ENCODE measurements at places on chromosomes 5 and 9.

DNA sequence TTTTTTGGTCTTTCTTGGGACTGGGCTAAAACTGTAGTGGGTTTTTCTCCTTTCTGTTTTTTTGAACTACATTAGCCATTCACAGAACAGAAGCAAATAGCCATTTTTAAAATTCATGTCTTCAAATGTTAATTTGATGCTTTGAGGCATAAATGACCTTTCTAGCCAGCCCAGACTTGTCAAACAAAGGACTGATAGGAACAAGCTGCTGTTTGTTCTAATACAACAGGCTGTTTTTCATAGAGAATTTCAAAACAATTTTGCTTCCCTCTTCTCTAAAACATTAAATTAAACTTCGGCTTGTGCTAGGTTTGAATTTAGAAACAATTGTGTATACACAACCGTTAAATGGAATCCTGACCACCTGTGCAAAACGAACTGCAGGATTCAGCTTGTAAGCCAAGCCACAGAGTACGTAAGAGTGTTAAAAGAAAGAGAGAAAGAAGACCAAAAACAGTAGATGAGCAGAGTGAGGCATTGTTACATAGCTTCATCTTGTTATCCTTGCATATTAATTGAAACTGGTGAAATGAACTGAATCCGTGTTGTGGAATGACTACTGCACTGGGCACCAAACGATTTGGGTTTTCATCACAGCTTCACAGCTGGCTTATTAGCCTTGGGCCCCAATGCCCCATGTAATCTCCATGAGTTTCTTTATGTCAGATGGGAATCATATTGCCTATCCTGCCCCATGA, 100.0 kb downstream of the ZSWIM6 start:
- DNase-seq, result no peak

- DNase-seq, result no peak
These were observed 4.0 kb upstream of the SLC46A2 start for GRCh38 chr9:112894699-112895098.

DNA sequence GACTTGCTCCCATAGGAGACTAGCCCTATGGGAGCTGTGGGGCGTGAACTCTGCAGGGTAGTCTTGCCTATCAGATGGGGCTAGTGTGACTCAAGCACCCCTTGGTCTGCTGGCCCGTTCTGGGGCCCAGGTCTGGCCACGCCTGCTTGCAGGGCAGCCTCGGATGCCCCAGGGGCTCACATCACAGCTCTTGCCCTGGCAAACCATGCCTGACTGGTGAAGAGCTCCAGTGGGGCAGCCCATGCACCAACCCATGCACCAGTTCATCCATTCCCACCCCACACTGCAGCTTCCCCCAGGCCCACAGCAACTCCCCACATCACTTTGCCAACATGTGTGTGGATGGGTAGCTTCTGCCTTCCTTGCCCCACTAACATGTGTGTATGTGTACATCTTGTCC, 93.9 kb upstream of the PRLR start:
- DNase-seq, result no peak

DNA sequence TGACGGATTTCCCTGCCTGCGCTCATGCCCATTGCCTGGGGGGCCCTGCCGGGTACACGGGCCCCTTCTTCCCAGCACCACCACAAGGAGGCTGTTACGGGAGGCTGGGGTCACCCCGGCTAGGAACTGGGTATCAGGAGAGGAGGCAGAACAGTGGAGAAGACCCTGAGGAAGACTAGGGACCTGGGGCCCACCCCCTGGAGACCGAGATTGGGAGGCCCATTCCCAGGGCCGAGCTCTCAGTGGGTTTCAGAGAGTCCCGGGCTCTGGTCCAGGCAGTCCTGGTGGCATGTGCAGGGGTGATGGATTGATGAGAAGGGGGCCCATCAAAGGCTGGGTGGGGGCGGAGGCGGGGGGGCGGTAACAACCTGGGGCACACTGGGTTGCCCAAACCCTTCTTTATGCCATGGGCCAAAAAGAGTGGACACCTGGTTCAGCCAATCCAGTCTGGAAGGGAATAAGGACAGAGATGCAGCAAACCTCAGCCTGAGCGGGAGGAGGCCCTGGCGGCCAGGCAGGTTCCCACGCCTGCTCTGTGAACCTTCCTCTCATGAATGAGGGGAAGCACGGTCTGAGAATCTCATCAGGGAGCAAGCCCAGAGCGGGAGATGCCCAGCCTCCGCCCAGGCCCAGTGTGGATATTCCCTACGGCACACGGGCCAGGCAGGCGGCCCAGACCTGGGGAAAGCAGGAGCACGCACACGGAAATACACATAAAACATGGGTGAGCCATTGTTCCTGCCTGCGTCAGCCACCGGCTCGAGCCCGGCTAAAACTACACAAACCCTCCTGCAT, 785 bp upstream of the P4HA2 start:
- no peak for DNase-seq

DNA sequence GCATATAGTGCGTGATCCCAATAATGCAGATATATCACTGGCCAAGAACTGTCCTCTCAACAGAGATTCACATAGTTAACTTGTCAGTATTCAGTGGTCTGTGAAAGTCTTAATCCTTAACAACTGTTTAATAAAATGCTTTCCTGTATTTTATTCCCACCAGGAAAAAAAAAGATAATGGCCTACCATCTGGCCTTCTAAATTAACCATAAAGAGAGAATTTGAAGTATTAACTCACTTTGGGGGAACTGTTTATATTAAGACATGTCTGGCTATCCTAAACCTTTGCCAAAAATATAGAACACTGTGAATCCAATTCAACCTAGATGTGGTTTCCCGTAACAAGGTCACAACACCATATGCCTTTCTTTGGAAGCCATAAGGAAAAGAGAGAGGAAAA, 818 bp upstream of the FREM1 start:
- no peak for DNase-seq

DNA sequence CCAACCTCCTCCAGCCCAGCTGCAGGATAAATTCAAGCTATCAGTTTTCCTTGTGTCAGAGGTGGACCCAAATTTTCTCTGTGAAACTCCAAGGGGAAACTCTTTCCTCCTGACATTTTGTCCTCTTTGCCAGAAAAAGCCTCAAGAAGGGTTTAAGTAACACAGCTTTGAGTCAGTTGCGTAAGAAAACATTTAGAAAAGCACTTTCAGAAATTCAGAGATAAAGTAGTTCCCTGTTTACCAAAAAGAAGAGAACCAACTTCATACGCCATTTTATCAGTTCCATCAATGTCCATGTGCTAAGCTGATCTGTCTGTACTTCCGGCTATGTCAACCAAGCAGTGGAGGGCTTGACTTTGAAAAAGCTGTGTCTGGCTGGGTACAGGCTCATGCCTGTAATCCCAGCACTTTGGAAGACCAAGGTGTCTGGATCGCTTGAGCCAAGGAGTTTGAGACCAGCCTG, 19.9 kb upstream of the SUSD1 start:
- no peak for DNase-seq

- no peak for DNase-seq
These were observed 72.8 kb upstream of the COL5A1 start for GRCh38 chr9:134568811-134569210.

- no peak for DNase-seq
These were observed 135.1 kb downstream of the SLC25A46 start for GRCh38 chr5:110873773-110874437.

GRCh38 chr9:115675834-115676233, 477.8 kb upstream of the PAPPA start:
- no peak for DNase-seq

DNA sequence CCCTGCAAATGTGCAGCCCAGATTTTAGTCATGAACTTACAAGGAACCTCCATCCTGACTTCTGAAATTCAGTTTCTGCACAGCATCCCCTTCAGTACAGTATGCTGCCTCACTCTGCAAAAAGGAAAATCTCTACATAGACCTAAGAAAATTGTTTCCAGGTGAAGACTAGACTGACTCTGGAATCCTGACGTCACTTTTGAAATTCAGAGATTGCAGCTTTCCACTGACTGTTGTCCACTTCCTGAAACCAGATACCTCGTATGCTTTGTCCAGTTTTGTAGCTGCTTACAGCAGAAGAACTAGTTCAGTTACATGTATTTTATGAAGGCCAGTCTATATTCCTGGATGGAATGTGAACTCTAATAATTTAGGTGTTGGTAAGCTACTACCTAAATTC, 629.3 kb upstream of the ST8SIA4 start:
- no peak for DNase-seq

DNA sequence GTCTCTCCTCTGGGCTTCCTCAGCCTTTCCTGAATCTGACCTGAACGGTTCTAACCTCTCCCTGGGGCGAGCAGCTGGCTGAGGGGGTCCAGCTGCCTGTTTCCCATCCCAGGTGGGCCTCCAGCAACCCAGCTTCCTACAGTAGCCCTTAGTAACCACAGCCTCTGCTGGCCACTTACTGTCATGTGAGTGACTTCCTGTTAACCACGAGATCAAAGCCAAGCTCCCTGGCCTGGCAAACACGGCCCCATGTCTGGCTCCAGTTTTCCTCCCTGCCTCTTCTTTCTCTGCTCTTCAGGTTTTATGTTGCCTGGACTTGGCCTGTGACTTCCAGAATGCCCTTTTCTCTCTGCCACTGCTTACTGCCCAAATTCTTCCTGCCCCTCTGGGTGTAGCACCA, 47.2 kb upstream of the DAB2IP start:
- DNase-seq, result no peak

DNA sequence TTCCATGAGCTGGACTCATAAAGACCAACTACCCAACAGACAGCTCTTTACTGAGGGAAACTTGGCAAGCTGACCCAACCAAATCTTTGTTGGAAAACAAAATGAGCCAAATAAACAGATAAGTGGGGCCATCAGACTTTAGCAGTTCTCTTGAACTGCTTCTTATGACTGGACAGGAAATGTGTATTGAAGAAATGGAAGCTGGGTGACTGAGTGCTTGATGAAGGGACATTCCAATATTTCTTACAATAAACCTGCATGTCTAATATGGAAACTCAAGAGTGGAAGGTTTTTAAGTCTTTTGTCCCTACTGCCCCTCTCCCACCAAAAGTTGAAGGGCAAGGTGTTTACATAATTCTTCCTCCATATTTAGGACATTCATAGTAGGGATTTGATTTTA, 218.8 kb upstream of the NR4A3 start:
- no peak for DNase-seq

GRCh38 chr5:120533581-120533980, 69.5 kb downstream of the PRR16 start:
- DNase-seq, result no peak

DNA sequence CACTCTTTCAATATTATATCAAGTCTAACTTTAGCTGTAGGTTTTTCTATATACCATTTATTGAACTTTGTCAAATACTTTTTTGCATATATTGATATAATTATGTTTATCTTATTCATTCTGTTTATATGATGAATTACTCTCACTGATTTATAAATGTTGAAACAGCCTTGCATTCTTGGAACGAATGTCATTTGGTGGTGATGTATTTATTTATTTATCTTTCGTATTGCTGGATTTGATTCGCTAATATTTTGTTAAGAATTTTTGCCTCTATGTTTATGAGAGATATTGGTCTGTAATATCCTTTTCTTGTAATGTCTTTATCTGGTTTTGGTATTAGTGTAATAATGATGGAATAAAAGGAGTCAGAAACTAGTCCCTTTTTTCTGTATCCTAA, 563.9 kb downstream of the ANXA1 start:
- DNase-seq, result no peak

DNA sequence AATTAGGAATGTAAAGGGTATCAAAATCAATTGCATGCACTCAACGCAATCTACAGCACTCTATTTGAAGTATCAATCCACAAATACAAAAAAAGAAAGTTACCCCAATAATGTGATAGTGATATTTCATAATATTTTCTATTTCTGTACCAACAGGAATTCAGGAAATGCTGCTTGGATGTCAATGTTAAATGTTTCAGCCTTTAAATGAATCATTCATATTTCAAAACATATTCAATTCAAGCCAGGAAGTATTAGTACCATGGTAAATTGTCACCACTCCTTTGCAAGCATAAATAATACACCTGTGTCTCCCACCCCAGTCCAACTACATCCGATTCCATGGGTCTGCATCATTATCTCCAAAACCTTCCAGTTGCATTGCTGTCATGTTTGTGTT, 1185.5 kb upstream of the CDH18 start:
- DNase-seq, result no peak

- no peak for DNase-seq
These were observed 388 bp downstream of the ANKS6 start for GRCh38 chr9:98795970-98796363.

- no peak for DNase-seq
These were observed 53.9 kb upstream of the ZFR start for GRCh38 chr5:32498484-32498883.

- no peak for DNase-seq
These were observed 52.4 kb downstream of the FBXW11 start for GRCh38 chr5:171953860-171954701.

GRCh38 chr9:18504707-18505106, 30.8 kb downstream of the ADAMTSL1 start:
- DNase-seq, result no peak

DNA sequence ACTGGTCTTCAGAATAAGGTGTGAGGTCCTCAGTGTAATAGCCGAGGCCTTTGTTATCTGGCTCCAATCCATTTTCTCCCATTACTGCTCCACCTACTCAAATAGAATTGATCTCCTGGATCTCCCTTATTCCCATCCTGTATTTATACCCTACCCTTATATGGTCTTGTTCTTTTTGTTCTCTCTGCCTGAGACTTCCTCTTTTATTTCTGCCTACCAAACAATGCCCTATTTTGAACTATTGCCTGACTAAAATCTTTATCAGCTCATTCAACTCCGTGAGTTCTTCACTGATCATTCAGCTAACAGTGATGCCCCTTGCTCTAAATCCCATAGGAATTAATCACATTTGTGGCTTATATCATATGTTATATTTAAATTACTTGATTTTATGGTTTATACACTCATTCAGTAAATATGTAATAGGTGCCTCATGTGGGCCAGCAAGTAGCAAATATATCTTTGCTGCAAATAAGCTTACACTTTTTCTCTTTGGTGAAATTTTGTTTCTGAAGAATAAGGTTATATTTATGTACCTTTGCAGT, 417.5 kb upstream of the MEF2C start:
- DNase-seq, result no peak

GRCh38 chr5:83871533-83872395, 151.1 kb upstream of the HAPLN1 start:
- DNase-seq, result no peak

DNA sequence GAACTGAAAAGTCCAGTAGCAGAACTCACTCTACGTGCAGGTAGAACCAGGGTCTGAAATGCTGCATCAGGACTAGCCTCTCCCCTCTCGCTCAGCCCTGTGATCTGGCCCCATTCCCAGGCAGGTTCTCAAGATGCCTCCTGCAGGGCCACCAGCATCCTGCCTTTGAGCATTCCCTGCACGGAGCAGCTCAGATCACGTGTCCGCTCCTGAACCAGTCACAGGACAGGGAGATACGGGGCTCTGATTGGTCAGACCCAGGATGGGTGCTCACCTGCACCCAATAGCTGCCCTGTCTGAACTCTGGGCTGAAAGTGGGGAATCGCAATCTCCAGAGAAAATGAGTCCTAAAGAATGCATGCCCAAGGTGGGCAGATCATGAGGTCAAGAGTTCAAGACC, 50.8 kb downstream of the NEURL1B start:
- DNase-seq, result no peak

DNA sequence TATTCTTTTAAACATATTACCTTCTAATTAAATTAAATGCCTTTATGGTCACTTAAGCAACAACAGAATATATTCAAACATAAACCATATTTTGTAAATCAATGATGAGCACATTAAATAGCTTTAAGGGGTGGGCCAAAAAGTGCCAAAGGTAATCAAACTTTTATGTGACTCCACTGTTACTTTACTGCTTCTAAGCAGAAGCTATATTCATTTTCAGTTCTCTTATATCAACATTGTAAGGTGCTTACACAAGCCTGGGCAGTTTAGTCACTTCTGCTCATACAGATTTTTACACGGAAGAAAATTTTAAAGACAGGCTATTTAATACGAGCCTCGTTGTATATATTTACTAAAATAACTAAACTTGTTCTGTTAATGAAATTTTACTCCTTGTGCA, 29.9 kb downstream of the RFX3 start:
- DNase-seq, result no peak
